ENCODE measurements at places on chromosomes 7 and 10.

GRCh38 chr7:158384746-158385145 lies 202.9 kb downstream of the PTPRN2 start:
- no peak for DNase-seq

- DNase-seq, result no peak
These were observed 37.4 kb downstream of the GOT1 start for GRCh38 chr10:99393036-99393435.

GRCh38 chr10:24821986-24822385 lies 98.3 kb upstream of the ARHGAP21 start:
- DNase-seq, result no peak

GRCh38 chr7:31805209-31805818 lies 118.3 kb downstream of the PPP1R17 start:
- no peak for DNase-seq

DNA sequence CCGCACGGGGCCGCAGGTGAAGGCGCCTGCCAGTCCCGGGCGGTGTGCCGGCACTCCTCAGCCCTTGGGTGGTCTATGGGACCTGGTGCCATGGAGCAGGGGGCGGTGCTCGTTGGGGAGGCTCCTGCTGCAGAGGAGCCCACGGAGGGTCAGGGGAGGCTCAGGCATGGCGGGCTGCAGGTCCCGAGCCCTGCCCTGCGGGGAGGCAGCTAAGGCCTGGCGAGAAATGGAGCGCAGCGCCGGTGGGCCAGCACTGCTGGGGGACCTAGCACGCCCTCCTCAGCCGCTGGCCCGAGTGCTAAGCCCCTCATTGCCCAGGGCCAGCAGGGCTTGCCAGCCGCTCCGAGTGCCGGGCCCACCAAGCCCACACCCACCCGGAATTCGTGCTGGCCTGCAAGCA lies 18.9 kb downstream of the AKR1E2 start:
- DNase-seq, result no peak

DNA sequence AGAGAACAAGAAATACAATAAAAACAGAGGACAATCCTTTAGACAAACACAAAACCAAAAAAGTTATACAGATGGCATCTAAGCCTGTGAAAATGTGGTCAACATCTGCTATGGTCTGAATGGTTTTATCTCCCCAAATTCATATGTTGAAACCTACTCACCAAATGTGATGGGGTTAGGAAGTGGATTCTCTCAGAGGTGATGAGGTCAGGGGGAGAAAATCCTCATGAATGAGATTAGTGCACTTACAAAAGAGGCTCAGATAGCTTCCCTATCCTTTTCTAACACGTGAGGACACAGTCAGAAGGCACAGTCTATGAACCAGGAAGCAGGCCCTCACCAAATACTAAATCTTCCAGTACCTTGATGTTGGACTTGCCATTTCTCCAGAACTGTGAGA lies 147.8 kb upstream of the GPR22 start:
- DNase-seq, result no peak

- no peak for DNase-seq
These were observed 516.1 kb upstream of the MGMT start for GRCh38 chr10:128950916-128951275.

- no peak for DNase-seq
These were observed 7.8 kb downstream of the NOD1 start for GRCh38 chr7:30470771-30471170.

- no peak for DNase-seq
These were observed 20.3 kb downstream of the YWHAG start for GRCh38 chr7:76338298-76339084.

DNA sequence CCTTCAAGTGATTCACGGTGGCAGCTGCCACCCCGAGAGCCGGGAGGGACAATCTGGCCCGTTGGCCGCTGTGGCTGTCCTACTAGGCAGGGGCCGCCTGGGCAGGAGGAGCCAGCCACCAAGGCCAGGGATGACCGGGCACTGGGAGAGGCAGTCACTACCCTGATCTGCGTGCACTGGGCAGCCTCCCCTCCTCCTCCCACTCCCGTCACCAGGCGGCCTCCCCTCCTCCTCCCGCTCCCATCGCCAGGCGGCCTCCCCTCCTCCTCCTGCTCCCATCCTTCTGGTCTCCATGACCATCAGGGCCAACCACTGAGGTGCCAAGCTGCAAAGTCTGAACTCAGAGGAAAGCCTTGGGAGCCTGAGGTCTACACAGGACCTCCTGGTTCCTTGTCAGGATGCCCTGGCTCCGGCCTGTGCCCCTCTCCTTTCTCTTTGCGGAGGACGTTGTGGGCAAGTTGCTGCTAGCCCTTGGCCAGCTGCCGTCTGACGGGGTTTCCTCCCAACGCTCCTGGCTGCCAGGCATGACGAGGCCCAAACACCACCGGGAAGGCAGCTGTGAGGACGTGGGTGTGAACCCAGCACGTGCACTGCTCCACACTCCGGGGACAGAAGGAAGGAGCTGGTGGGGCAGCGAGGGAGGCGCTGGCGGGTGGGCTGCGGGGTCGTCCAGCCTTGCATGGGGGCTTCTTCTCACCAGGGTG lies 131.1 kb downstream of the WDR37 start:
- no peak for DNase-seq

- DNase-seq, result no peak
These were observed 72.6 kb downstream of the FAM53B start for GRCh38 chr10:124671486-124672075.

DNA sequence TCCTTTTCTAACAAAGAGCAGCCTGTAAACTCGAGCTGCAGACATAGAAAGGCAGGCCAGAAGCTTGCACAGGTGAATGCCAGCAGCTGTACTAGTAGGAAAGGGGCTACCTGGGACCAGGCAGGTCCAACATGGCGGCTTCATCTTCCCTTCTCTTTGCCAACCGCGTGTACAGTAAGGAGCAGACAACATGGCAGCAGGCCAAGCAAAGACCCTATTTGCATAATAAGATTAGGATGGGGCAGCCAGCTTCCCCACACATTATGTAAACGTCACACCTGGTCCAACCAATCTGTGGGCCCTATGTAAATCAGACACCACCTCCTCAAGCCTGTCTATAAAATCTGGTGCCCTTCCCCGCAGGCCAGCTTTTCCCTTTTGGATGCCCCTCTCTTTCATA lies 1186.5 kb upstream of the AUTS2 start:
- DNase-seq, result no peak

DNA sequence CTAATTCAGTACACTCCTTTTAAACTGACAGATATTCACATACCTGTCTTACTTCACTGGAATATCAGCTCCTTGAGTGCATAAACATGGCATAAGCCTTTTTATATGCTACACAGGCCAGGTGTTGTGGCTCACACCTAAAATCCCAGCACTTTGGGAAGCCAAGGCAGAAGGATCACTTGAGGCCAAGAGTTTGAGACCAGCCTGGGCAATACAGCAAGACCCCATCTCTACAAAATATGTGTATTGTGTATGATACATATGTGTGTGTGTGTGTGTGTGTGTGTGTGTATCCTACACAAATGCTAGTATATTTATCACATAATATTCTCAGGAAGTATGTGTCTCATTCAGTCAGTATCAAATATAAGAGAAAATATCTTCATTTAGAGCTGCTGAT lies 45.3 kb downstream of the DNAJC12 start:
- DNase-seq, result no peak

GRCh38 chr10:132101529-132101928 lies 35.8 kb downstream of the JAKMIP3 start:
- no peak for DNase-seq

- DNase-seq, result no peak
These were observed 71.6 kb upstream of the IMMP2L start for GRCh38 chr7:111633878-111634277.

DNA sequence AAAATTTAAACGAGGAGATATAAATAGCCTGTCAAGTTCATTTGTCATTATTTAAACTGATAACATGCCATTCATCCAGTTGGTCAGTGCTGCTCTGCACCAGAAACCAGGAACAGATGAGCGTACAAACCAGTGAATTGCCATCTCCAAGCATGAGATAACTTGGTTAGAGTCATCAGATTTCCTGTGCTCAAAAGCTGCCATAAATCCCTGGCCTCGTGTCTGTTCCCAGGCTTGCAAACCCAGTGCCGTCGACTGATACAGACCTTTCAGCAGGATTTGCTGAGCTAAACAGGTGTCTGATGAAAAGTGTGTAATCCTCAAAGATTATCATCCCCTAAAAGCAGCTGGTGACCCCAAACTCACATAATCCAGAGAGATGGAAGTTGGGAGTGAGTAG lies 96.0 kb upstream of the SAMD8 start:
- DNase-seq, result no peak

- DNase-seq, result no peak
These were observed 59.0 kb downstream of the BUB3 start for GRCh38 chr10:123213192-123213591.

DNA sequence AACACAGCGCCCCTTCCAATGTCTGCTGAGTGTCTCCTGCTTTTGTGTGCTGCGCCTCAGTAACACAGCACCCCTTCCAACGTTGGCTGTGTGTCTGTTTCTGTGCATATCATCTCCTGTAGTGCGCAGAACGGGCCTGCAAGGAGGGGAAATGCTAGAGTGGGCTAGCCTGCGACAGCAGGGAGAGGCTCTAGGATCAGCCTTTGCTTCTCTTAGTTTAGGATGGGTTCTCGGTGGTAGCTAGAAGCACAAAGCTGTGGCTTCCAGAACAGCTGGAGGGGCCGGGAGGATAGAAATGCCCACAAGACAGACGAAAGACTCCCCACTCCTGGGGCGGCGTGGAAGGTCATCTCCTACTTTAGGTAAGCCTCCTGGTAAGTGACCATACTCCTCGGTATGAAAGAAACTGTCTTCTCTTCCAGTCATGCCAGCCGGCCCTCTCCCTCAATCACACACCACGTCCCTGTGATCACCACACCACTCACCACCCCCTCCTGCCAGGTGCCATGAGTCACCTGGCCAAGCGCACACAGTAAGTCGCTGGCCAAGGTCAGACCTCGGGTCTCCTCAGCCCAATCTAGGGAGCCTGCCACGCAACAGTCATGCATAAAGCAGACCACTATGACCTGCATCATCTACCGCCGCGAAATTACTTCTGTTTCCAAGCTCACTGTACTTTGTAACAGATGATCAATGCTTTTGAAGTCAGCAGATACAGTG lies 4.8 kb downstream of the PITRM1 start:
- DNase-seq, result no peak

DNA sequence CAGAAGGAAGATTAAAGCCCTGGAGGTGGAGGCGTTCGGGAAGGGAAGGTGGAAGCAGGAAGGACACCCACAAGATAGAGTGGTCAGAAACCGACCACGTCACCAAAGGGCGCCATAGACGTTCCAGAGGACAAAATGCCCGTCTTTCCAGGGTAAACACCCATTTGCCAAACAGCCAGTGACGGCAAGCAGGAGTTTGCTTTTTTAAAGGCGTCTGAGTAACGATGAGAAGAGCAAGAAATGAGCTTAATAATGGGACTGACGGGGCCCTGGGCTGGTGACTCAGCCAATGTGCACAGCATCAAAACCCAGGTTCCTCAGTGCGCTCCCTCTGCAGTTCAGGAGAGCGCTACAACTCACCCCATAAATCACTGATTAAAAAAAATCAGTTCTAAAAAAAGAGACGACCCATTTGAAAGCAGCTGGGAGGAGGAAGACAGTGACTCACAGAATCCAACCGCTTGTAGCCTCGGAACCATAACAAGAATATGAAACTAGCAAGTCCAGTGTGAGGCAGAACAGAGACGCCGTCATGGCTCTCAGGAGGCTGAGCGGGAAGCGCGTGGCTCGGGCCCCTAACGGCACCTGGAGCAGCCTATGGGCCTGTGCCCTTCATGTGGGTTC lies 5.9 kb downstream of the DIP2C start:
- DNase-seq, result no peak

DNA sequence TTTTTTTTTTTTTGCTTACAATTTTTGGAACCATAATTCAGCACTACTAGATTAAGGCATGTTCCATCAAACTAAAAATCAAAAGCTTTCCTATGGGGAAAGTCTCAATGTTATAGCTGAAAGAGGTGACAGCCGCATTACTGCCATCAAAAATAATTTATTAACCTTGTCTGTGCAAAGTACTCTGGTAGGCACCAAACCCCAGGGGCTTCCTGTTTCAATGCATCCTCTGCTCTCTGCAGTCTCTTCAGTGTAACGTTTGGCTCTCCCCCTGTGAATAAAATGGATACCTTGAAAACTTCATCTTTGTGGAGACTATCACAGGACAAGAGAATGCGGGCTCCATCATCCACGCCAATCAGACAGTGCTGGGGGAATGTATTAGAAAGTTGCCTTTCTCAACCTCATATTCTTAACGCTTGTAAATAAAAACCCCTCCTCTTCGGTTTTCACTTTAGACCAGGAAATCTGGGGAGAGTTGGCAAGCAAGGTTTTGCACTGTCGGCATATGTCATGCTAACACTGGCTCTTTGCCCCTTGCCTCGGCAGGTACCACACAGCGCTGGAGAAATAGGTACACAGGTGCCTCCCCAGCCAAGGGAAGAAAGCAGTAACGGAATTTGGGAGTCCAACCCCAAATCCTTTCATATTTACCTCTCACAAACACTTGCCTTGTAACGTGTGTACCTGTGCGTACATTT lies 1.6 kb upstream of the NRG3 start:
- no peak for DNase-seq
